ENCODE measurements at places on chromosomes 12 and 14.

DNA sequence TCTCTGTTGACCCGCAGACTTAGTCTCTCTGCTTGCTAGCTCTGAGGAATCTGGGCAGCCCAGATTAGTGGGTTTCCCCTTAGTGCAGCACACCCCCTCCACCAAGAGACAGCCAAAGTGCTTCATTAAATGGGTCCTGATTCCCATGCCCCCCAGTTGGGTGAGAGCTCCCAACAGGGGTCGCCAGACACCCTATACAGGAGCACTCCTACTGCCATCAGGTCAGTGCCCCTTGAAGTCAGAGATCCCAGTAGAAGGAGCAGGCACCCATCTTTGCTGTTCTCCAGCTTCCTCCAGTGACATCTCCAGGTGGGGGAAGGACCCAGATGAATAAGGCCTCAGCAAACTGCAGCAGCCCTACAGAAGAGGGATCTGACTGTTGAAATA lies 36.7 kb upstream of the C14orf132 start:
- no peak for DNase-seq

DNA sequence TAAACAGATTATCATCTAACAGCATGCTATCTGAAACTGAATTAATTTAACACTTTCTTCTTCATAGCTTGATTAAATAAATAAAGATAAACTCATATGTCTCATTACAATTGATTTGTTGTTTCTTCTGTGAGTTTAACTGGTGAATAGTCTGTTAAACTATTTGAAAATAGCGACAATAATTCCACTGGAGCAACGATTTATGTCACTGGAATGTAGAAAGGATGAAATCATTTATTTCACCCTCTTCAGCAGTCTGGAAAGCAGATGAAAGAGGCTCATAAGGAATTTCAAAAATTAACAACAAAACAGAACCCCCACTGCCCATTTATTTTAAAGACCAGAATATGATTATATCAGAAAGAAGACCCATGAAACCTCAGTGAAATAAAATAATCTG lies 1165.1 kb upstream of the USP15 start:
- DNase-seq = no peak

DNA sequence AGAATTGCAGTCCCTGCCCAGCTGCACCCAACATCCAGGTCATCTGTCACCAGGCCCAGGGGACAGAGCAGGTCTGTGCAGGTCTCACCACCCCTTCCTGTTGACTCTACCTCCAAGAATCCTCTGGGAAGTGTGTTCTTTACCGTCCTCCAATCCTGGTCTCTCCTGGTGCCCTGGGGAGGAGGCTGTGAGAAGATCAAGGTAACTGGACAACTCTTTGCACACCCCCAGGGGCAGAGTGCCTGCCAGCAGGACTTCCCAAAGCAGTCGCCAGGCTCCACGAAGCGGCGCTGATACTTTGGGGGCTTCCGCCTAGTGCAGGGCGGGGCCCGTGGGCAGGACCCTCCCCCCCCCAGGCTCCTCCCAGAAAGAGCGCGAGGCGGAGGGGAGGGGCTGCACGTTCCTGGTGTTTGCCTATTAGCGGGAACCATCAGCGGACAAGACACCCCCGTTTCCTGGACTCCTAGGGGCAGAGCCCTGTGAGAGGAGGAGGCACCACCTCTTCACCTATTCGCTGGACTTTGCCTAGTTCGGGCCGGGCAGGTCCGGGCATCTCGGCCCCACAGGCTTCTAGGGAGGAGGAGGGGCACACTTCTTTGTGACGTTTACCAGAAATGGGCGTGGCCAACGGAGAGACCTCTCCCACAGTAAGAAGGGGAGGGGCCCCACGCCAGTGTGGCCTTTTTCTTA lies 918.0 kb downstream of the AACS start:
- no peak for DNase-seq

- DNase-seq = no peak
These were observed 956.6 kb downstream of the LRFN5 start for GRCh38 chr14:42563313-42563712.

GRCh38 chr14:91171291-91171690 lies 57.4 kb downstream of the DGLUCY start:
- DNase-seq = no peak

GRCh38 chr12:1324910-1325309 lies 269.5 kb downstream of the FBXL14 start:
- no peak for DNase-seq

DNA sequence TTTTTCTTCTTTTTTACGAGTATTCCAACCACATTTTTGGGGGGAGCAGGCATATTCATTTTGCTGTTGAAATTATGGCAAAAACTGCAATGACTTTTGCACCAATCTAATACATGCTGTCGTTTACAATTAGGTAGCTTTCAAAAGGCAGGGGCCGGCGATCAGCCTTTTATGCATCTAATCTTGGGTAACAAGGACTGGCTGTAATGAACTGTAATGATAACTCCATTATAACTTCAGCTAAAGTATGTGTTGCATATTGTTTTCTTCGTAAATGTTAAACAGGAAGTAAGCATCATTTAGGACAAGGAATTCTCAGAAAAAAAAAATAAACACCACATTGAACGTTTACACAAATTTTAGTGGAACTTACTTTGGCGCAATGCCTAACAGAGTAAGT lies 30.3 kb upstream of the KLRF1 start:
- DNase-seq = no peak

DNA sequence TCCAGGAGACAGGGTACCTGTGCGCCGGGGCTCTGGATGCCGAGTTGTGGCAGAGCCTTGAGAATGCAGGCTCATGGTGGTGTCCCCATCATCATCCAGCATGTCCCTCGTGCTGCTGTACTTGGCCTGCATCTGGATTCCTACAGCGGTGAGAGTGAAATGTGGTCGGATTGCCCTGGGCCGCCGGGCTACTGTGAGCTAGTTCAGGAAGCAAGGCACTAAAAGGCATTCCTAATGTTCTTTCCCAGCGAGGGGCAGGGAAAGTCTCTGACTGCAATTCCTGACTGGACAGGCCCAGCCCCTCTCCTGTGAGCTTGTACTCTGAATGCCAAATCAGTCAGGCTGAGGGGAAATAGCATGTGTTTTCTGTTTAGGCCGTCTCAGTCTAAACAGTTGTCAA lies at the start of gene CLEC1A:
Gene CLEC1A, minus strand, starts transcription at position 195 of the 400 bp plus-strand sequence. Its CDS starts 63 bp downstream, at position 132.
- no peak for DNase-seq

Data from CD4-positive, alpha-beta T cell treated with Interleukin-17A for 1 hour (primary cell).